ENCODE measurements at places on chromosomes 6 and 20.
A peak's percentile ranks its signal among the peaks of the same experiment; 100 is the strongest.

DNA sequence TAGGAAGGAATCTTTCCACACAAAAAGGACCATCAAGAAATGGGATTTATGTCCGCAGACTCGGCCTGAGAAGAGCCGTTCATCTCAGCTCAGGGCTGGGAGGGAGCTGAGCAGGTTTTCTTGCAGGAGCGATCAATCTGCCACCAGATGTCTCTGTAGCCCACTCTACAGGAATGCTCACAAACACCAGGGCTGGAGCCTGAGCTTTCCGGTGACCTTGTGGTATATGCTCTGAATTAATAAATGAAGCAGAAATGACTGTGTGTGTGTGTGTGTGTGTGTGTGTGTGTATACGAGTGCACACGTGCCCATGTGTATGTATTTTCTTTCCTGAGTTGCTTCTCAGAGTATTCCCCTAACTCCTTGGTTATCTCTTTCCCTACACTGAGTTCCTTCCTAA is 12.0 kb downstream of the CD83 start:
- DNase-seq, result no peak

- no peak for DNase-seq
These were observed 225.7 kb downstream of the UTRN start for GRCh38 chr6:144510859-144511258.

DNA sequence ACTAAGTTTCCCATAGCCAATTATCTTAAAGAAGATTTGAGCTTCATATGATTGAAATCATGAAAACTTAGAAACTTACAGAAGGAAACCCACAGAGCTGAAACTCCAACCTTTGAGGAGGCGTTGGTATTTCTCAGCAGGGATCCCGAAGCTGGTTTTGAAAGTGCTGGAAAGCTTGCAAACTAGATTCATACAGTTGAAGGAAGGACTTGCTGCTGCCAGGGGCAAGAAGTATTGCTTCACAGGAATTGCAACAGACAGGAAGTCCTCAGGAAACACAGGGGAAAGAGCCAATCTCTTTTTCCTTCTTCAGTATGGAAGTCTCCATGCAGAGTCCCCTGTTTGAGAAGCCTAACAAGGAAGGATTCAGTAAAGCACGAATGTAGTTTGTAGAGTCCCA is 419.7 kb downstream of the CD109 start:
- no peak for DNase-seq

- no peak for DNase-seq
These were observed 149.7 kb downstream of the MTHFD1L start for GRCh38 chr6:151015101-151015700.

GRCh38 chr6:52407467-52407866 is 12.7 kb upstream of the EFHC1 start:
- no peak for DNase-seq

DNA sequence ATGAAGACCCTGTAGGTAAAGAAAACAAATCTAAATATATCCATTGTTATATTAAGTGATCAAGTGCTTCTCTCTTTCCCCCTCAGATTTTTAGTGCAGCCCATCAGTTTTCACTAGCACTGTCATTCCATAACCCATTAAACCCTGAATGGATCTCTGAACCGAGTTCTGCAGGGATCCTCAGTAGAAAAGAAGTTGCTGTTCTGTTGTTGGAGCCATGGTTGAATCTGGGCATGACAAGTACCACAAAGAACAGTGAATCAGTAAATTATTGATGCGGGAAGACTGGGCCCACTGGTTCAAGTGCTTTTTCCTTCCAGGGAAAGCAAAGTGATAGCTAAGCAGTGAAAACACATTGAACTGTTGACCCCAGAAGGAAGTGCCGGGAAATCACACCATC is 60.4 kb downstream of the LAMP5 start:
- no peak for DNase-seq

DNA sequence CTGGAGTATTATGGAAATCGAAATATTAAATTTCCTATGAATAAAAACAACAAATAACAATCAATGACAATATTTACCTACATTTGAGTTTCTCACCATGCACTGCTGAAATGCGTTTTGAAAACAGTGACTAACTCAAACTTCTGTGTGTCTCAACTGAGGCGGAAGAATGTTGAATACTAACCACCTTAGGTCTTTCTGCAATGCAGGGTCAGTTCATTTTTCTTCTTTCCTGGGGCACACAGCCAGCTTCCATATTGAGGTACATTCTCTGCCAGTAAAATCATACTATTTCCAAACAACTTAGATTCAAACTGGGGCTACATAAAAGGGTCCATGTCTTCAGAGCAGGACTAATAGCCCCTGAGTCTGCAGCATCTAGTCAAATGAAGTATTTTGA is 310.1 kb downstream of the UTRN start:
- no peak for DNase-seq

DNA sequence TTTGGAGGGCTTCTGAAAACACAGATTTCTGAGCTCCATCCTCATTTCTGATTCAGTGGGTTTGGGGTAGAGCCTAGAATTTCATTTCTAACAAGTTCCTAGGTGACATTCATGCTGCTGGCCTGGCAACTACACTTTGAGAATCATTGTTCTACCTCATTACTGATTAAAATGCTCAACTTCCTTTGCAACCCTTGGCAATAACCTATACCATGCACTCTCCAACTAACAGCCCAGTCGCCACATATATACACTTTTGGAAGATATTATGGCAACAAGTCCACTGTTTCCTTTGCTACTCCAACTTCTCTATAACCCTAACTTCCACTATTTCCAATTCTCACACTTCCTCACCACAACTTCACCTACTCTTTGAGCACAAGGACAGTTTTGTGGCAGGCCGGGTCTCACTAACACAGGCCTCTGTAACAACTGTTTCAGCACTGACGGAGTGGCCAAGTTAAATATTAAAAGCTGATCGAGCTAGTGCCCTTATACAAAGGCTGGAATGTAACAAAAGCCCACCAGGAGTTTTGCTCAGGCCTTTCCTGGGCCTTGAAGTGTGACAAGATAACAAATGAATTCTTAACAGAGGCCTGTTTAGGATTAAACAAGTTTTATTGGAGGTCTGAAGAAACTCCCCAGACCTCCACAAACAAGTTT is 32.1 kb upstream of the RAB23 start:
- DNase-seq, result no peak

- no peak for DNase-seq
These were observed 2.2 kb downstream of the TFAP2A start for GRCh38 chr6:10412461-10413261.

DNA sequence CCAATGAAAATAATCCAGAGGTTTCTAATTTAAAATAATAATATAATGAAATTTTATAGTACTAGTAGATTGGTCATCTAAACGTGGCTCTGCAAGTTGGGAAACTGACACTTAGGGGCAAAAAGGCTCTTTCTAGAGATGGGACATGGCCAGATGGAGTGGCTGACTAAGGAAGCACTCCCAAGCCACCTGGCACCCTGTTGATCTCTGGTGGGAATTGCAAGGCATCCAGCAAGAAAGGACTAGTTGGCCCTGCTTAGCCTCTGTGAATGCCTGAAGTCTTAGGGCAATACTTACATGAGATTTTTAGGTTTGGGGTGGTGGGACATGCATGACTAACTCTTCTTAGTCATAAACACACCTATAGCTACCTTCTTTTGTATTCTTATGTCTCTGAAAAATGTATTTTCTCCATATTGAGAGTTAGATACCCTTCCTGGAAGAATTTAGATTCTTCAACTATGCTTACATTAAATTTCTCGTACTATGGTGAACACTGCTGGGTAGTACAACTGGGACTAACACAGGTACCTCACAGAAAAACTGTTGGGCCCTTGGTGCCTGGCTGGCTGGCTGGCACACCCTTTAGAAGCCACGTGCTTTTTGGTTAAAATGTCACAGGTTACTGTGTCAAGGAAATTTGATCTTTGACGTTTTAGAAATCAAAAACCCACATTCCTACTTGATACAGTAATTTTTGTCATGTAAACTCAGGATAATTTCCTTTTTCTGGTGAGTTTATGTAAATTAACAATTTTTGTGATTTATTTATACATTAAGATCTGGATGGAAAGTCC is 25.0 kb upstream of the SH3BGRL2 start:
- DNase-seq, result no peak

- DNase-seq, result no peak
These were observed 77.9 kb upstream of the BMP5 start for GRCh38 chr6:55953335-55953734.

- peak; percentile 82 for DNase-seq
These were observed 712 bp downstream of the RXRB start for GRCh38 chr6:33199687-33200218.

DNA sequence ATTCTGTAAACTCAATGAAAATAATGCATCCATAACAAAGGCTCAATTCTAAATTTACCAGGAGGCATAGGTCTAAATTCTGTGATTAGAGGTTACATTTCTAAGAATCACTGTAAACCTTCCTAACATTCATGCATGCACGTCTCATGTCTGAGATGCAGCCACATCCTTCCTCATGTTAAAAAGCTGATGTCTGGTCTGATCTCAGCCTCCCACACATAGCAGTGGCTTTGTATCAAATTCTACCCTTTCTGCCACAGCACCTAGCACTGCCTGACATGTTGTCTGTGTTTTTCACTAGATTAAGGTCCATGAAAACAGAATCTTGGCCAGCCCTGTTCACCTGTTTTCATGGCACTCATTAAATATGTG is 171.1 kb downstream of the WDR27 start:
- no peak for DNase-seq

GRCh38 chr6:2028457-2029038 is 216.9 kb downstream of the GMDS start:
- DNase-seq, result no peak

GRCh38 chr20:57408536-57409233 is 17.5 kb downstream of the RBM38 start:
- DNase-seq, result no peak

DNA sequence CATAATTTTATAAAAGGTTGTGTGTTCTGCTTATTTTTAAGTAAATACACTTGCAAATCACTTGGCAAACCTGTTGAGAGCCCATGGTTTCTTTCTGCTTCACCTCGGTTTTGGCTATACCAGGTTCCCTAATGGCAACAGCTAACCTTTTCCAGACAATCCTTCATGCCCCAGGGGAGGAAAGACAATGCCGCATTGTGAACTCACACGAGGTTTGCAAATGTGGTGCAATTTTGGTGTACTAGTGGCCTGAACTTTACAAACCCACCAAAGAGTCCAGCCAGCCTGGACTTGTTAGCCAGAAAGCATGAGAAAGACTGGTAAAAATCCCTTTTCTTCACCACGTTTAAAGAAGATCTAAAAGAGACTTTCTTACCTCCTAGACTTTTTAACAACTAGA is 84.8 kb upstream of the SOX4 start:
- DNase-seq, result no peak

- DNase-seq, result peak; percentile 72
These were observed 3.5 kb downstream of the PIGT start for GRCh38 chr20:45419188-45420091.

DNA sequence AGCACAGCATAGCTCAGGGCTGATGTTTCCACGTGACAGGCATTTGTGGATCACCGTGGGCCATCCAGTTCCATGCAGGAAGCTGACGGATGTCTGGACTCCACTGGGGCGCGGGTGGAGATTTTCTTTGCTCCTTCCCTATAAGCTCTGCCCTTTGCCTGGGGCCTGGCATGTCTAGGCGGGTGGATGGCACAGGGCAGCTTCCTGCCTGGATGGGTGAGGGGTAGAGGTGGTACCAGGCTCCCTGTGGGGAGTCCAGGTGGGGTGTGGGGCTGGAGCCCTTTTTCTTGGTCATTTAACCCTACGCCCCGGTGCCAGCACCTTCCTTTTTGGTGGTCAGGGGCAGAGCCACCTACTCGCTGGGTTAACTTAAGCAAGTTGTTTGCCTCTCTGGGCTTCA is 10.4 kb downstream of the FAM110A start:
- DNase-seq, result peak; percentile 39

- no peak for DNase-seq
These were observed 1.5 kb downstream of the FOXC1 start for GRCh38 chr6:1611322-1611571.

DNA sequence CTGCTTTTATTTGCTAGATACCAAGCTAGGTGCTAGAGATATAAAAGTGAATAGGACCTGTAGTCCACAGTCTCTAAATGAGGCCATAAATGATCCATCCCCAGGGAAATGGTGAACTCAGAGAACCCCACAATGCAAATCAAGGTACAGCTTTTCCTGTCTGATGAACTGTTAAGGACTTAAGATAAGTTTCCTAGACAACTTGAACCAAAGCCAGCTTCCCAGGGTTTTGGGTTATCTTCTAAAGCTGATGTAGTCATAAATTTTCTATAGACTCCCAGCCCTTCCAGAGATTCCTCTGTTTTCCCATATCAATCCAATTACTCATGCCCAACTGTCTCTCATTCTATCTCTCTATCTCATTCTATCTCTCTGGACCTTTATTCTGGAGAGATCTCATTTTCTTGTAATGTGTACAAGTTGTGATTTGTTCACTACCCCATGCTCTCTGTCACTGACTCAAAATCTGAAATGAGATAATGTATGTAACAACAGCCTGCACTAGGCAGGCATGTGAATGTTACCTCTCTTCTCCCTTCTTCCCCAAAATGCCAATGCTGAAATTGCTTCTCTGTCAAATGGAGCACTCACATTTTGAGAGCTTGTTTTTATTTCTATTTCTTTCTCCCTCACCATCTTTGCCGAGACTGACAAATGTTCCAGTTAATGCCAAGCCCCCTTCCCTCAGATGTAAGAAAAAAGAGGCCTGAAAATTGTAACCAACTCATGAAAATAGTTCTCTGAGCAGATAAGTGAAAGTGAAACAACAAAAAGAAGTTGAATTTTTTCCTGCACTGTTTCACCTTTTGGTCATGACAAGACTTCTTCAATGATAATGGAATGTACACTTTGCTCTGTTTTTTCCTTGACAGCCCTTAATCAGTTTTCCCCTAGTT is 279.9 kb downstream of the SLC35F1 start:
- no peak for DNase-seq

DNA sequence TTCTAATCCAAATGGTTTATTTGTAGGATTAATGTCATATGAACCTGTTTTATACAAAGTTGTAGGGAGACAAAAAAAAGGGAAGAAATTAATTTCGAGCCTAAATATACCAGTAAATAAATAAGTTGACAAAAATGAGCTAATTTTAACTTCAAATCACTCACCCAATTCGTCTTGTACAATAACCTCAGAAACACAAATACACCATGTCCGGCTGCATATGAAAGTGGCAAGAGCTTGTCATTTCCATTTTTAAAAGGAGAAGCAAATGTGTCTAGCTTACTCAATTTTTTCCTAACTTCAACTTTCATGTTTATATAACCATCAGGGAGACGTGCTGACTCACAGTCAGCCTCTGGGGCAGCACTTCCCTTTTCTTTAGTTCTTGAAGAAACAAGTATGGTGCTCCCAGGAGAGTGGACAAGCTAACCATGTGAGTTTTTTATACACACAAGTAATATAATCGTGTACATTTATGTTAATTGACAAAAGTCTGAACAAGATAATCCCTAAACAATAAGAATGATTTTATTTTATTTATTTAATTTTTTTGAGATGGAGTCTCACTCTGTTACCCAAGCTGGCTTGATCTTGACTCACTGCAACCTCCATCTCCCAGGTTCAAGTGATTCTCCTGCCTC is 55.5 kb upstream of the SGK1 start:
- DNase-seq, result peak; percentile 85

- no peak for DNase-seq
These were observed 37.6 kb downstream of the NCR2 start for GRCh38 chr6:41372832-41373626.

Data from aorta (tissue), 5 donors.